Thoracic aorta endothelial cell (primary cell): ENCODE measurements at places on chromosomes 16 and 17. TPM values are rescaled to one million over a fixed set of nuclear protein-coding genes. Genes with fewer than 3 reads are reported as not detected.

The HS3ST2 gene
- not detected in 2 replicates for total RNA-seq

The C17orf67 gene
- 1.6 TPM in 2 replicates for total RNA-seq

The SPAG9 gene
- total RNA-seq, result 93.6 and 108 TPM in 2 replicates

The ORMDL3 gene
- 14.9 and 19.3 TPM in 2 replicates for total RNA-seq

The LYZL6 gene
- total RNA-seq, result not detected in 2 replicates

The CTRL gene
- total RNA-seq, result 0.57 TPM in 1 of 2 replicates, not detected in the other

The ZNF764 gene
- total RNA-seq, result 7.3 and 7.4 TPM in 2 replicates

The ARHGAP44 gene
- total RNA-seq, result 0.27 and 0.57 TPM in 2 replicates

The AATK gene
- 2.1 and 3.8 TPM in 2 replicates for total RNA-seq

The GPR179 gene
- not detected in 2 replicates for total RNA-seq

The NACA2 gene
- not detected in 2 replicates for total RNA-seq

The PABPN1L gene
- total RNA-seq, result not detected in 2 replicates

The ARHGAP23 gene
- 77.3 and 96.5 TPM in 2 replicates for total RNA-seq

The MAF gene
- 0.66 and 2.3 TPM in 2 replicates for total RNA-seq

The AOC3 gene
- under 0.01 and 0.07 TPM in 2 replicates for total RNA-seq

The WWOX gene
- total RNA-seq, result 16.4 and 17.0 TPM in 2 replicates

The PDE6G gene
- total RNA-seq, result 0.66 and 0.86 TPM in 2 replicates

The NUPR1 gene
- total RNA-seq, result 0.65 and 1.3 TPM in 2 replicates

The IGF2BP1 gene
- total RNA-seq, result 1.5 and 5.1 TPM in 2 replicates

The SDR42E2 gene
- total RNA-seq, result 0.07 and 0.13 TPM in 2 replicates

The ZSCAN10 gene
- total RNA-seq, result not detected in 2 replicates

The NPIPB6 gene
- total RNA-seq, result 3.3 TPM in 1 of 2 replicates, not detected in the other

The KRTAP17-1 gene
- total RNA-seq, result not detected in 2 replicates

The EVPLL gene
- total RNA-seq, result not detected in 2 replicates

The ADAD2 gene
- not detected in 2 replicates for total RNA-seq

The BIRC5 gene
- total RNA-seq, result 57.2 and 84.9 TPM in 2 replicates

The MAP2K4 gene
- total RNA-seq, result 32.2 and 35.3 TPM in 2 replicates

The PDILT gene
- total RNA-seq, result not detected in 2 replicates

The CHRNB1 gene
- 4.4 and 4.8 TPM in 2 replicates for total RNA-seq

The MPO gene
- not detected in 2 replicates for total RNA-seq

The HOXB7 gene
- 1.1 and 13.4 TPM in 2 replicates for total RNA-seq

The NDRG4 gene
- total RNA-seq, result 11.1 and 28.1 TPM in 2 replicates

The SPN gene
- total RNA-seq, result not detected in 2 replicates
